ENCODE measurements at places on chromosomes 2 and 18.

DNA sequence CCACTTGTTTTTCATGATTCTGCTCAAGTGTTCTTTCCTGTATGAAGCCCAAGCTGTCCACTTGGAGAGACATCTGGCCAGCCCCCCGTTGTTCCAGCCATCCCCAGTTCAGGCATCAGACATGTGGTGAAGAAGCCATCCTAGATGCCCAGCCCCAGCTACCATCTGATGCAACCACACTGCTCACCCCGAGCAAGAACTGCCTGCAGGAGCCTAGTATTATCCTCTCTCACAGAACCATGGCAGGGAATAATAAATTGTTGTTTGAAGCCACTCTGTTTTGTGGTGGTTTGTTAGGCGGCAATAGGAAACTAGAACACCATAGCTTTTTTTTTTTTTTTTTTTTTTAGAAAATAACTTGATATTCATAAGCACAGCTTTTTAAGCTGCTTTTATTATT lies 19.5 kb upstream of the DARS1 start:
- DNase-seq, result no peak

DNA sequence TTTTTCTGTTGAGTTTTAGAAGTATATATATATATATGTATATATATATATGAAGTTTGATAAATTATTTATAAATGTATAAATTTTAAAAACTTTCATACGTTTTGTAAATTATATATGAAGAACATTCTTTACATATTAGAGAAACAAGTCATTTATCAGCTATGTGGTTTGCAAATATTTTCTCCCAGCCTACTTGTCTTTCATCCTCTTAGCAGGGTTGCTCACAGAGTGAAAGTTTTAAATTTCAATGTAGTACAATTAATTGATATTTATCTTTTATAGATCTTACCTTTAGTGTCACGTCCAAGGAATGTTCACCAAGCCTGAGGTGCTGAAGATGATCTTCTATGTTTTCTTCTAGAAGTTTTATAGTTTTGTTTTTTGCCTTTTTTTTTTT lies 78.3 kb upstream of the HS6ST1 start:
- no peak for DNase-seq

GRCh38 chr2:196956069-196956468 lies 29.6 kb upstream of the PGAP1 start:
- no peak for DNase-seq

DNA sequence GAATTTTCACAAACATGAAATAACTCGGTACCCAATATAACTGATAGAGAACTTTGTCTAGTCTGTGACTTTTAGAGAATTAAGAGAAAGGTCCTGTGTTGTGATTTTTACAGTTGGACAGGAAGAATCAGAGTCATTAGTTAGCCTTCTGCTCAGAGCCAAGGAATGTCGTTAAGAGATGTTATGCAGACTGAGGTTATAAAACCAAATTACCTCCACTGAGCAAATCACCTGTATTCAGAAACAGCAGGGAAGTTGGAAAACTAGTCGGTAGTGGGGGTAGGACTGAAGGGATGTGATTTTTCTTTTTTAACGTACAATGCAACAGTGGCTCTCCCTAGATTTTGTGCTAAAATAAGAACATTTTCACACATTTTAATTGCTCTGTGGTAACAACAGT lies 18.5 kb downstream of the TANK start:
- no peak for DNase-seq

DNA sequence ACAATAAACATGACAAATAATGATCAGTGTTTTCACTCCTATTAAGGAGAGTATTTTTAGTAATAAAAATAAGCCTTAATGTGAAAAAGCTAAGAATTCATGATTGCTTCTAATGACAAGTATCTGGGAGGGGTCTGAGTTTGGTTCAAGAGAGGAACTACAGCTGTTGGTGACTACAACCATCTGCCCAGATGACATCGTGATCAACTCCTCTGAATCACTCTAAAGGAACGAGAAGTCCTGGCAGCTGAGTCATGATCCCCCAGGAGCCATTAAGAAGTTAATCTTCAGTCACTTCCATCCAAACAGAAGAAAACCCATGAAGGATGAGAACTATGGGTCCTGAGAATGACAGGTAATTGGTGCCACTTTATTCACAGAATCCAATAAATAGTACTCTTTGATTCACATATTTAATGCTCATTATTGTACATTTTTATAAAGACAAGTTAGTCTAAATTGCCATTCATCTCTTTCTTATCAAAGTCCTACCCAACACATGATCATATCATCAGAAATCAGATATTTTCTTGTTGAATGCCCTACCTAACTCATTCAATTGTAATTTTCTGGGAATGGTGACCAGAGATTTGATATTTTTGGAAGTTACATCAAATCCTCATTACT lies 6.8 kb downstream of the TFPI start:
- no peak for DNase-seq

GRCh38 chr2:181164699-181165098 lies 184.3 kb downstream of the UBE2E3 start:
- no peak for DNase-seq

DNA sequence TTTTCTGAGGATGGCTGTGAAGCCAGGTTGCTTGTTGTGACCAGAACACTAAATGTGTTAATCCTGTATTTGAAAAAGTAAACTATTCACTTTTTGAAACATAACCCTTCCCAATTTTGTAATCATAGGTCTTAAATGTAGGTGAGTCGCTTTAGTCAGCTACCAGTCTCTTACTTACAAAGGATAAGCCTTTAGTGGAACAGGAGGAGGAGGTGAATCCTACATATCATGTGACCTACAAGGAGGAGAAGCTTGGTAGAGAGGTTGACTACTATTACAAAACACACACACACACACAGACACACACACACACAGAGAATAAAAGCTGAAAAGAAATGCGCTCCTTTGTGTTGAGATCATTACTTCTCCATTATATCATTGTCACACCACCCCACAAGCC lies 59.9 kb upstream of the SPAG16 start:
- no peak for DNase-seq

GRCh38 chr2:18473241-18474181 lies 86.9 kb downstream of the RDH14 start:
- DNase-seq, result no peak

DNA sequence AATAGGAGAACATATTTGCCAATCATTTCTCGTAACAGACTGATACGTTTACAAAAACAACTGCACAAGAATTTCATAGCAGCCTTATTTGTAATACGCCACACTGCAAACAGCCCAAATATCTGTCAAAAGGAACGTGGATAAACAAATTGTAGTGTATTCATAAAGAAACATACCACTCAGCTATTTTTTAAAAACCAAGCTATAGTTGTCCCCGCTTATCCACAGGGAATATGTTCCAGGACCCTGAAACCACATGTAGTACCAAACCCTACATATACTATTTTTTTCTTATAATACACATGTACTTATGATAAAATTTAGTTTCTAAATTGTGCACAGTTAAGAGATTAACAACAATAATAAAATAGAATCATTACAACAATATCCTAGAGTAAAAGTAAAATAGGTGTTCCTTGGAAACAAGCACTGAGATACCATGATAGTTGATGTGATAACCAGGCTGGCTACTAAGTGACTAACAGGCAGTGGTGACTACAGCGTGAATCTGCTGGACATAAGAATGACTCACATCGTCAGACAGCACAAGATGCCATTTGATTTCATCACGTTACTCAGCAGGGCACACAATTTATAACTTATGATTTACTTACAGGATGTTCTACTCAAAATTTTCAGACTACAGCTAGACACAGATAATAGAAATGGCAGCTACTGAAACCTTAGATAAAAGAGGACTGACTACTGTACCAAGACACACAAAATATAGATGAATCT lies 367.4 kb downstream of the NCKAP5 start:
- no peak for DNase-seq

DNA sequence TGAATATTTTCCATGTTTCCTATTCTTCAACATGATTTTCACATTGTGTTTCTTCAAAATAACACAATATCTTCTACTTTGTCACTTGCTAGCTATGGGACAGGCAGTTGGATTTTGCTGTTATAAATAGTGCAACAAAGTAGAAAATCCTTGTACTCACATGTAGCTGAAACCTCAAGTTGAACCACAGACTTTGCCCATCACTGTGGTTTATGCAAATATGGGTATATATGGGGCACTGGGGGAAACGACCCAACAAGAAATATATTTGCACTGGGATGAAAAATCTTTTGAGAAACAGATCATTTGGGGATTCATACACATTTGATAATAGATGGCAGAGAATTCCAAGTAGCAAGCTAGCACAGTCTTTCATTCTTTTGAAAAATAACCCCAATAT lies 486.3 kb upstream of the MAP2 start:
- no peak for DNase-seq

GRCh38 chr2:224723586-224724217 lies 7.5 kb upstream of the CCDC195 start:
- no peak for DNase-seq

DNA sequence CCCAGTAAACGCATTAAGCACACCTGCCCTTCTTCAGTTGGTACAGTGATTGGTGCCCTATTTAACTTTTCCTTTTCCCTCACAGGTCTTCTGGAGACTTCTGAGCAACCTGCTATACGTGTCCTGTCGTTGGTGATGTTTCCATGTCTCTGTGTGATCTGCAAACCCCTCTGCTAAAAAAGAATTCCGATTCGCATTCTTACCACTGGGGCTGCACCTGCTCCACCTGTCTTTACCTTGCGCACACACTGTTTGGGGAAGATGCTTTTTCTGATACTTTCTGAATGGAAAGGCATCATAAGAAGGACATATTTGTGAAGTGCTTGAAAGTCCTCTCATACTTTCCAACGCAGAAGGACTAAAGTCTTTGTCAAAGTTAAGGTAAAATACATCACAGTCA lies 323.9 kb upstream of the SOX11 start:
- no peak for DNase-seq

- DNase-seq, result no peak
Measured at GRCh38 chr2:84768840-84769239, 112.0 kb downstream of the TRABD2A start.

- DNase-seq, result no peak
Measured at GRCh38 chr2:152441961-152442360, 107.0 kb downstream of the FMNL2 start.

DNA sequence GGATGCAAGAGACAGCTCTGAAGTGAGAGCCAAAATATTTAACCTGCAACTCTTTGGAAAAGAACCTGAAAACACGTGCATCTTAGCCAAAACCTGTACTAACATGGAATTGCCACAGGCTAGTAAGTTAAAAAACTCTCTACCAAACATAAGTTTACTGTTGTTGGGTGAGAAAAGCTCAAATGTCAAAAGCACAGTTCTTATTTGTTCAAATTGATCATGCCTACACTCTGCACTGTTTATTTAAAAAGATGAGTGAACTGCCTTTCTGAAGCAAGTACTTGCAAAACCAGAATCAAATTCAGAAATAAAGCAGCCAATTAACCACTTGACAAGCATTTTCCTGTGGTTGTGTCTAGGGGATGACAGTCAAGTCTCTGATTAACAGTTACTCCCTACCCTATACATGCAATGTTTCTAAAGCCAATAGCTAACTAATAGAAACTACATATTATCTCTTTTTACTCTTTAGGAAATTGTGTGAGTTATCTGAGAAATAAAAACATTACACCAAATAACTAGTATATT lies 5.6 kb downstream of the IKZF2 start:
- DNase-seq, result no peak

DNA sequence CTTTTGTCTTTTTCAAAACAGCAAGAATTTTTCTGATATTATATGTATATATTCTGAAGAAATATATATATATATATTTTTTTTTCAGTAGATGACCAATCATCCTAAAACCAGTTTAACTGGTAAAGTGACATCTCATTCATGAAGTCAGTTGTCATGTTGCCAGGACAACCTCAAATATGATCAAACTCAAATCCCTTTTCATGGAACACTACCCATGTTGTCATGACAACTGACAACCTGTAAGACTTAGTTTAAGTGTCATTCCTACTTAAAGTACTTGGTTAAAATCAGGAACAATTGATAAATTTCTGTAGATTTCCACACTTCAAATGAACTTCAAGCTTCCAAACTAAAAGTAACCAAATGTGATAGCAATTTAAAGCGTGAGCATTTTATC lies 101.8 kb upstream of the ERBB4 start:
- no peak for DNase-seq

DNA sequence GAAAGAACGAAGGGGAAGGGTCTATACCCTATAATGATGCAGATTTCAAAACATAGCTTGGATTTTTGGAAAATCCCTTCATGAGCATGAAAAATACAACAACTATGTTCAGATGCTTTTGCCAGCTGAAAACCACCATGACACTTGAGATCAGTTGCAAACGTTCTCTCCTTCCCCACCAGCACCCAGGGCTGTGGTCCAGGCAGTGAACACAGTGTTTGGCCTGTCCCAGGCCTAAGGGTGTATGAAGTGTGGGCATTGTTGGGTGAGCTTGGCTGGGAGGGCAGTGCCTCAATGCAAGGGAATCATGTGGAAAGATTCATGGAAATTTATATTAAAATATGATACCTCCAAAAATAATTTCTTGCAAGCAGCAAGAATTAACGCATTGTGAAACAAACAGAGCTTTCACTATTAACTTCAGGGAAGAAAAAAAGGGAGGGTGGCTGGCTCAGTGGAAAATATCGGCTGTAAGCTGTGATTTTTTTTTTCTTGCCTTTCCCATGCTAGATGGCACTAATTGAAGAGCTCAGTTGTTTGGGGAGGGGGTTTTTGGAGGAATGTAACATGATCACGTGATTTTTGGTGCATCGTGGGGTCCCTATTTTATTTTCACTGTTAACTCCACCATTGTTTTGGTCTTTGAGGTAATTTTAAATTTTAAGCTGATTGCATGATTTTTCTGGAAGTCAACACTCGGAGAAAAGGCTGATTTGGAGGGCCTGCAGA lies 52.0 kb downstream of the CDC42EP3 start:
- DNase-seq, result no peak

GRCh38 chr2:240876475-240877251 lies 8.0 kb downstream of the AGXT start:
- no peak for DNase-seq

GRCh38 chr2:41853427-41854191 lies 194.2 kb upstream of the PKDCC start:
- peak; percentile 9 for DNase-seq

- no peak for DNase-seq
Measured at GRCh38 chr2:181152226-181152625, 171.8 kb downstream of the UBE2E3 start.

DNA sequence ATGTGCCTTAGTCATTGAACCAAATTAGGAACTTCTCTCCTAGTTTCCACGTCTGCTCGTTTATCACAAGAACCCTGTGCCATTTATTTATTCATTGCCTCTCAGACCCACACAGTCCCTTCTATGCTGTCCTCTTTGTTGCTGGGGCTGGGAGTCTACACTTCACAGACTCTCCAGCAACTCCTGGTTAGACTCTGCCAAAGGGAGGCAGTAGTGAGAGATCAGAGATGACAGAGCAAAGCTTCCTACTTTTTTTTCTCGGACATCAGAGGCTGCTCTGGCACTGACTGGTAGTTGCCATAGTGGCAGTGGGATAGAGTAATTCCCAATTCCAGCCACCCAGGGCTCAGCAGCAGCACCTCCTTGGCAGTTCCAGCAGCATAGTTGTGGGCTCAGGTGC lies 277.5 kb downstream of the BCL11A start:
- no peak for DNase-seq

DNA sequence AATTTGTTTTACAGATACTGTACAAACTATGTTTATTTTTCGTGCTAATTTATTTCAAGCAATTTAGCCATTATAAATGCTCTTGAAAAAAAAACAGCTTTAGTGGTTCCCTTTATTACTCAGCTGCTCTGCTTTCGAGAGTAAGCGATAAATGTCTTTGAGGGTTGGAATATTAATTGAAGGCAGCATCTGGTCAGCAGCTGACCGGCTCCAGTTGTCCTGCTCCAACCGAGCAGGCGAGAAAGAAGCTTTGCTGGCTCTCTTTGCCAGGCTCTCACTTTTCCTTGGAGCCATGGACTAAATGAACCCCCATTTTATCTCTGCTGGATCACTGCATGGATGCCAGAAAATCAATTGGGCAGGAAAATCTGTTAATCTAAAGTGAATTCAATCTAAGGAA lies 147.4 kb downstream of the LNPK start:
- no peak for DNase-seq
